ENCODE measurements at places on chromosomes 2 and 18.

GRCh38 chr2:224099861-224100643, 61.0 kb upstream of the SERPINE2 start:
- H3K4me1 ChIP-seq, result no peaks in the 10 kb centered on the region
- no peak overlapping the region for H3K27ac ChIP-seq
- DNase-seq, result no peak
- no peak overlapping the region for H3K4me3 ChIP-seq
- peaks cover 5% of the 10 kb centered on the region for H3K27me3 ChIP-seq
- H3K36me3 ChIP-seq, result no peaks in the 10 kb centered on the region

- no peaks in the 10 kb centered on the region for H3K27me3 ChIP-seq
- no peak overlapping the region for H3K4me3 ChIP-seq
- H3K27ac ChIP-seq, result no peak overlapping the region
- peaks cover 53% of the 10 kb centered on the region for H3K36me3 ChIP-seq
- no peak for DNase-seq
- peaks cover 50% of the 10 kb centered on the region for H3K4me1 ChIP-seq
Observed at GRCh38 chr2:201196803-201197202, 13.9 kb downstream of the CASP10 start.

DNA sequence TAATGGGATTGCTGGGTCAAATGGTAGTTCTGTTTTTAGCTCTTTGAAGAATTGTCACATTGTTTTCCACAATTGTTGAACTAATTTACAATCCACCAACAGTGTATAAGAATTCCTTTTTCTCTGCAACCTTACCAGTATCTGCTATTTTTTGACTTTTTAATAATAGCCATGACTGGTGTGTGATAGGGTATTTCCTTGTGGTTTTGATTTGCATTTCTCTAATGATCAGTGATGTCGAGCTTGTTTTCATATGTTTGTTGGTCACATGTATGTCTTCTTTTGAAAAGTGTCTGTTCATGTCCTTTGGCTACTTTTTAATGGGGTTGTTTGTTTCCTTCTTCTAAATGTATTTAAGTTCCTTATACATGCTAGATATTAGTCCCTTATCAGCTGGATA, 322.3 kb downstream of the CDH2 start:
- H3K27me3 ChIP-seq, result no peaks in the 10 kb centered on the region
- no peak overlapping the region for H3K4me3 ChIP-seq
- no peaks in the 10 kb centered on the region for H3K4me1 ChIP-seq
- no peaks in the 10 kb centered on the region for H3K36me3 ChIP-seq
- no peak for DNase-seq

DNA sequence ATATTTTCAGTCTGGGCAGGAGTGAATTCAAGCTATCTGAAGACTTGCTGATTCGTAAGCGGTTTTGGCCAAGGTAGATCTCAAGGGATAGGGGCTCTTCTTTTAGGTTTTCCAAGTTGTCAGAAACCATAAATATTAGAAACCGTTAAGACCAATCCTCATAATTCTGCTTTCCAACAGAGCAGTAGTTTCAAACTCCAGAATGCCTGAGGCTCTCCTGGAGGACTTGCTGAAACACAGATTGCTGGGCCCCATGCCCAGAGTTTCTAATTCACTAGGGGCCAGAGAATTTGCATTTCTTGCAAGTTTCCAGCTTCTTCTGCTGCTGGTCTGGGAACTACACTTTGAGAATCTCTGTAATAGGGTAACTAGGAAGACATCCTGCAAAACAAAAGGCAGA, 1855.7 kb upstream of the CELF4 start:
- no peak for DNase-seq
- H3K4me1 ChIP-seq, result no peaks in the 10 kb centered on the region
- H3K27ac ChIP-seq, result no peak overlapping the region
- no peaks in the 10 kb centered on the region for H3K27me3 ChIP-seq
- no peak overlapping the region for H3K4me3 ChIP-seq
- no peaks in the 10 kb centered on the region for H3K36me3 ChIP-seq

DNA sequence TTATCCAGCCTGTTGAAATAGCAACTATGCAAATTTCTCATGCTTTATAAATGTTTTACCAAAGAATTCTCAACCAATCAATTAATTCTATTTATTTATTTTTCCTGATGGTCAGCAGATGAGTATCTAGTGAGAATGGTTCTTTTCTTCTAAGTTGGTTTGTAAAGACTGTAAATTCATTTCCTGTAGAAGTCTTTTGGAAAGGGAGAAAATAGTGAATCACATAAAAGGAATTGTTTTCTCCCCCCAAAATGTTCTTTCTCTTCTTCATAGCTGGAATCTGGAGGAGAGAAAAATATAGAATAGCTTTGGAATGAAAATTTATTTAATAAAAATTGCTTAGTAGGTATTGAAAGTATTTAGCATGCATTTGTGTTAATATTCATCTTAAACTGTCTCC, 836.1 kb upstream of the ZEB2 start:
- no peaks in the 10 kb centered on the region for H3K4me1 ChIP-seq
- no peak for DNase-seq
- no peaks in the 10 kb centered on the region for H3K36me3 ChIP-seq
- no peak overlapping the region for H3K27ac ChIP-seq

DNA sequence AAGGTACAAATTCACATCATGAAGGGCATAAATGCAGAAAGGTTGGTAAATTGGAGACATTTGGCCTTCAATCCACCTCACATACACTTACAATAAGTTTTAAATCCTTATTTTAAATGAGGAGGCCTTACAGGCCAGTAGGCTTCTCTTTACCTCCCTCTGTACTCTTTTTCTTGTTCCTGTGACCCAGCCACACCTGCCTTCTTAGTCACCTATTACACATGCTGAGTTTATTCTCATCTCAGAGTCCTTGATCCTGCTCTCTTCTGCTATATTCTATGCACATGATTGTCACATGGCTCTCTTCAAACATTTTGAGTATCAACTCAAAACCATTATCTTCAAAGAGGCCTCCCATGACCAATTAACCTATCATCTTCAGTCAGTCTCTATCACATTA, 491.5 kb downstream of the SATB2 start:
- H3K27me3 ChIP-seq, result no peaks in the 10 kb centered on the region
- H3K36me3 ChIP-seq, result no peaks in the 10 kb centered on the region
- no peak overlapping the region for H3K27ac ChIP-seq
- H3K4me3 ChIP-seq, result no peak overlapping the region
- no peaks in the 10 kb centered on the region for H3K4me1 ChIP-seq

- no peak overlapping the region for H3K27ac ChIP-seq
- no peak for DNase-seq
- no peak overlapping the region for H3K4me3 ChIP-seq
- H3K36me3 ChIP-seq, result no peaks in the 10 kb centered on the region
Observed at GRCh38 chr2:144702051-144702450, 182.1 kb upstream of the ZEB2 start.

- H3K27me3 ChIP-seq, result peaks cover 5% of the 10 kb centered on the region
- H3K4me3 ChIP-seq, result no peak overlapping the region
- DNase-seq, result no peak
- H3K36me3 ChIP-seq, result no peaks in the 10 kb centered on the region
Observed at GRCh38 chr18:2312440-2312839, 258.9 kb downstream of the METTL4 start.

- peaks cover 2% of the 10 kb centered on the region for H3K4me1 ChIP-seq
- no peak overlapping the region for H3K27ac ChIP-seq
- H3K4me3 ChIP-seq, result no peak overlapping the region
- H3K36me3 ChIP-seq, result peaks cover 22% of the 10 kb centered on the region
- H3K27me3 ChIP-seq, result no peaks in the 10 kb centered on the region
- DNase-seq, result no peak
Observed at GRCh38 chr2:177519534-177520115, 127.1 kb downstream of the AGPS start.

- H3K4me1 ChIP-seq, result no peaks in the 10 kb centered on the region
- no peak overlapping the region for H3K4me3 ChIP-seq
- no peak overlapping the region for H3K27ac ChIP-seq
- H3K27me3 ChIP-seq, result no peaks in the 10 kb centered on the region
- no peak for DNase-seq
Observed at GRCh38 chr2:23988371-23988770, 21.5 kb upstream of the MFSD2B start.

GRCh38 chr2:16226943-16227664, 286.8 kb downstream of the MYCN start:
- H3K27me3 ChIP-seq, result no peaks in the 10 kb centered on the region
- H3K4me1 ChIP-seq, result no peaks in the 10 kb centered on the region
- DNase-seq, result no peak
- H3K27ac ChIP-seq, result no peak overlapping the region

- H3K4me1 ChIP-seq, result no peaks in the 10 kb centered on the region
- no peak overlapping the region for H3K4me3 ChIP-seq
- DNase-seq, result no peak
Observed at GRCh38 chr18:56197241-56197859, 441.0 kb downstream of the TXNL1 start.

DNA sequence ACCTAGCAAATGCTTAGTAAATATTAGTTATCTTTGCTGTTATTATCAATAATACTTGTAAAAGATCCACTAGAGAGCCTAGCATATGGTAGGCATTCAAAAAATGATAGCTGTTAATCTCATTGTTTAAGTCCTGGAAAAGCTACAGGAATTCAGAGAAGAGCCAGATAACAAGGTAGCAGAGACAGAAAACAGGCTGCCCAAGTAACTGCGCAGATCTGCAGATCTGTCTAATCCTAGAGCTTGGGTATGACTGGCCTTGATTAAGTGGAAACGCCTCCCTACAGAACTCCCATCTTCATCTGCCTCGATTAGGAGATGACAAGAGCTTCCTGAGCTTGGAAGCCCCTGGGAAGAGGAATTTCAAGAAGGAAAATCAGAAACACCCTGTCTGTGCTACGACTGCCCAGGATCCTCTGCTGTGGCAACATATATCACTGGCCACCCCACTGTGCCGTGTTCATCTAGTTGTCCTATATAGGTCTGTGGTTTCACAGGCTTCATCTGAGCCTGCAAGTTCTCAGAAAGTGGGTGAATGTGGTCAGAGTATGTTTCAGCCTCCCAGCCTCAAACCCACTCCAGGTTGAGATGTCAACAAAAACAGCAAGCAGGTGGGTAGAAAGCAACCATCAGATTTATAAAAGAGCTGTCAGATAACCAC, 151.5 kb upstream of the PKDCC start:
- H3K27ac ChIP-seq, result no peak overlapping the region
- peaks cover 10% of the 10 kb centered on the region for H3K4me1 ChIP-seq

DNA sequence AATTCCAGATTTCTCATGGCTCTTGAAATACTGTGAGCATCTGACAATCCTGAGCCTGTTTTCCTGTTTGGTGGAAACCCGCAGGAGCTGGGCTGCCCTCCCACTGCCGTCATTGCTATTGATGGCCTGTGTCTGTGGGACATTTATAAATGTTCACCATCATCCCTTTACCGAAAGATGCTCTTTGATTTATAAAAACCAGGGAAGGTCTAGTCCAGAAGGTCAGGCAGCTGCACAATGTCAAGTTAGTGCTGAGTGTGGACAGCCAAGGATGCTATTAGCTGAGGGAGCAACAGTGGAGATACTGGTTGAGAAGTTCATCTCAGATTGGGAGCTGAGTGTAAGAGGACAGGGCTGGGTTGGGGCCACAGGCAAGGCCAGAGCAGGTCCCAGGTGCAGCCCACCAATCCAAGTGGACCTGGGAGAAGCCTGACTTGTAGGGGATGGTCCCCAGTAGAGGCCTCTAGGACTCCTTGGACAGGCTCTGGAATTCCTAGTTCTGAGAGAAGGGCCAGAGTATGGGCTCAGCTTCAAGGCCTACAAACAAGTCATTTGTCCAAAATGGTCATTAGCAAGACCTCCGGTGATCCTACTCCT, 55.1 kb downstream of the COPS8 start:
- peaks cover 8% of the 10 kb centered on the region for H3K4me1 ChIP-seq
- H3K27ac ChIP-seq, result no peak overlapping the region
- peaks cover 4% of the 10 kb centered on the region for H3K36me3 ChIP-seq

DNA sequence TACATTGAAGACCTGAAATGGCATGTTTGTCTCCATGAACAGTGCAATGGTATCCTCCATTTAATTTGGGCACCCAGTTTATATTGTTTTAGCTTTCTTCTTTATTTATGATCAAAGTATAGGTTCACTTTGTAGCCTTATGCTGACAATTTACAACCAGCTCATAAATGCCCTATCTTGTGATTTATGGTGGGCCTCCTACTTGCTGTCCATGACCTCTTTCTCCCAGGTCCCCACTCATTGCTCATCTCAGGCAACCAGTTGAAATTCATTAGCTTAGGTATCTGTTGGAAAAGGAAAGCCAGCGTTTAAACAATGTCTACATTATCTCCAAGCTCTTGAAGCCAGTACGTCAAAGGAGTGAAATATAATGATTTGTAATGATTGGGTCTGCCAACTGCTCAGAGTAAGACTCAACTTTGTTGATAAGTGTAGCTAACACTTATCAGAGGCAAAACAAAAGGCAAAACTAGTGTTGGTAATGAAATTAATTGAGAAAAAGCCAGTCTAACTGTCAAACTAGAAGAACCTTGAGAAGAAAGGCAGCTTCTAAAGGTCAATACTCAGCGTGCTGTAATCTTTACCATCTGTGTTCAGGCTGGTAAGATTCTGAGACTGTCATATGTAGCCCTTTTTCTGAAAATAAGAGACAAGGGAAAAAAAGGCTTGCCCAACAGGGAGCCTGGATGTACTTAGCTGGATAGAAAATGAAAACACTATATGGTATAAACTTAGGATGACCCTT, 695.9 kb downstream of the EPHA4 start:
- H3K4me3 ChIP-seq, result no peak overlapping the region
- H3K4me1 ChIP-seq, result no peaks in the 10 kb centered on the region
- no peaks in the 10 kb centered on the region for H3K36me3 ChIP-seq
- no peak for DNase-seq

GRCh38 chr2:39368846-39369245, 68.2 kb downstream of the MAP4K3 start:
- no peak overlapping the region for H3K27ac ChIP-seq
- H3K4me3 ChIP-seq, result no peak overlapping the region
- peaks cover 14% of the 10 kb centered on the region for H3K4me1 ChIP-seq
- no peaks in the 10 kb centered on the region for H3K27me3 ChIP-seq

DNA sequence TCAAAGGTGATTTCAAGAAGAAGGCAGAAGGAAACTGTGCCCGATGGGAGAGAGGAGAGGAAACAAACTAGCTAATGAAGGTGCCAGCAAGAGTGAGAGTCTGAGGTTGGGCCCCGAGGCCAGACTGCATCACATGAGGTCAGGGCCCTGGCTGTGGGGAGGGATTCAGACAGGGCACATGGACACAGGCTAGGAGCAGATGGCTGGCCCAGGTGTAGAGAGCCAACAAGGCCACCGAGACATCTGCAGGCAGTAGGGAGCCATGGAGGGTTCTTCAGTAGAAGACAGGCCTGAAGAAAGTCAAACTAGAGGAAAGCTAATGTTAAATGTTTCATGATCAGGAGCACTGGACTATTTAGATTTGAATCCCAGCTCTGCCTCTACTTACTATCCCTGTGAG, 755.0 kb upstream of the RAB6C start:
- H3K27me3 ChIP-seq, result peaks cover under 1% of the 10 kb centered on the region
- no peak overlapping the region for H3K27ac ChIP-seq
- H3K36me3 ChIP-seq, result no peaks in the 10 kb centered on the region
- H3K4me1 ChIP-seq, result no peaks in the 10 kb centered on the region
- H3K4me3 ChIP-seq, result no peak overlapping the region

- no peak for DNase-seq
- no peak overlapping the region for H3K27ac ChIP-seq
- H3K36me3 ChIP-seq, result no peaks in the 10 kb centered on the region
- H3K4me3 ChIP-seq, result no peak overlapping the region
Observed at GRCh38 chr18:55161916-55162315, 202.7 kb upstream of the CCDC68 start.

GRCh38 chr2:46656640-46657039, 177.3 kb downstream of the TMEM247 start:
- H3K36me3 ChIP-seq, result no peaks in the 10 kb centered on the region
- no peaks in the 10 kb centered on the region for H3K4me1 ChIP-seq
- no peak overlapping the region for H3K4me3 ChIP-seq
- H3K27me3 ChIP-seq, result no peaks in the 10 kb centered on the region

- no peaks in the 10 kb centered on the region for H3K27me3 ChIP-seq
- no peak for DNase-seq
- no peak overlapping the region for H3K27ac ChIP-seq
- H3K4me3 ChIP-seq, result no peak overlapping the region
- H3K4me1 ChIP-seq, result peaks cover 10% of the 10 kb centered on the region
Observed at GRCh38 chr2:189798312-189799029, 14.2 kb downstream of the PMS1 start.

Measured in activated naive CD8-positive, alpha-beta T cell treated with anti-CD3 and anti-CD28 coated beads, Interleukin-2, amount 50 U/mL, for 24 hours (primary cell).